ENCODE measurements at places on chromosomes 4 and X.

DNA sequence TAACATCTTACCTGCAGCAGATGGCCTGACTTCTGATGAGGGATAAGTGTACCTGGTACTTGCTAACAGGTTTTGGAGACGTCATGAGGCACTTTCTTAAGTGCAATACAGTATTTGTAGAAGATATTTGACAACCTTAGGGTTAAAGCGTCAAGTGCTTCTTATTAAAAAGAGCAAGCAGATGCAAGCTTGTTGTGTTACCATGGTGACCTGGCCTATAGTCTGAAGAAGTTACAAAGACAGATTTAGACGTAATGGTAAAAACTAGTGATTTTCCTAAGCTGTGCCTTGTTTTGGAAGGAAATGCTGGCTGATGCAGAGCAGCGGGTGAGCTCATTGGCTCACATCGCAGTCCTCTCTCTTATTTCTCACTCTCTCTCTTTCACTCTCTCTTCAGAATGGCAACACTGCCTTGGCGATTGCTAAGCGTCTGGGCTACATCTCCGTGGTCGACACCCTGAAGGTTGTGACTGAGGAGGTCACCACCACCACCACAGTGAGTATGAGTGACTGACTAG lies 243.6 kb downstream of the ANK2 start:
- no peak for DNase-seq

GRCh38 chrX:8815460-8816065 lies 14.4 kb upstream of the FAM9A start:
- no peak for DNase-seq

DNA sequence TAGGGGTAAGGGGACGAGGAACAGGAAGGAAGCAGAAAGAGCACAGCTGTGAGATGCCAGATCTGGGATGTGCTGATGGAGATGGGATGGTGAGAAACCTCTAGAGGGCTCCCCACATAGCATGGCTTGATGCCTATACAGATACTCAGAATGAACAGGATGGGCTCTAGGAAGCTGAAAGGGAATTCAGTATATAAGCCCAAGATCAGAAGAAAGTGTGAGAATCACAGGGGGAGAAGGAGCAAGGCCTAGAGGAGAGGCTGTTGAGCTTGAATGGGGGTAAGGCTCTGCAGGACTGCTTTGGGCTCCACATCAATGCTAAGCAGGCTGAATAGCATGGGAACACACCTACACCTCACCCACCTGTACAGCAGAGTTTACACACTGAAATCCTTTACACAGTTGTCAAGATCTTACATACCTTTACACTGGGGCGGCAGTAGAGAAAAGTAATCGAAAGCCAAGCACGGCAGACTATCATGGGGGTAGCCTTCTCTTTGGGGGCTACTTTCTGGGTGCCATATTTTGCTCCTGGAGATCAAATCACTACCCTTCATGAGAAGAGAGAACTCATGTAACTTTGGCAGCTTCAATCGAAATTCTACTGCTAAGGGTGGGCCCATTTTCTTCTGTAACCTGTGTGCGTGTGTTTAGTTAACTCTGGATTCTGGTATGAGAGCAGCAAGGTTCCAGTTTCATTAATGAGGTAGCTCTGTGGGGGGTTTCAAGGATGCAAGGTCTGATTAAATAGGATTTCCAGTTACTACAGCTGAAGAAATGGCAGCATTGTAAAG lies 30.6 kb downstream of the HOPX start:
- DNase-seq: no peak

GRCh38 chrX:39796856-39797255 lies 300.9 kb downstream of the BCOR start:
- DNase-seq: no peak

DNA sequence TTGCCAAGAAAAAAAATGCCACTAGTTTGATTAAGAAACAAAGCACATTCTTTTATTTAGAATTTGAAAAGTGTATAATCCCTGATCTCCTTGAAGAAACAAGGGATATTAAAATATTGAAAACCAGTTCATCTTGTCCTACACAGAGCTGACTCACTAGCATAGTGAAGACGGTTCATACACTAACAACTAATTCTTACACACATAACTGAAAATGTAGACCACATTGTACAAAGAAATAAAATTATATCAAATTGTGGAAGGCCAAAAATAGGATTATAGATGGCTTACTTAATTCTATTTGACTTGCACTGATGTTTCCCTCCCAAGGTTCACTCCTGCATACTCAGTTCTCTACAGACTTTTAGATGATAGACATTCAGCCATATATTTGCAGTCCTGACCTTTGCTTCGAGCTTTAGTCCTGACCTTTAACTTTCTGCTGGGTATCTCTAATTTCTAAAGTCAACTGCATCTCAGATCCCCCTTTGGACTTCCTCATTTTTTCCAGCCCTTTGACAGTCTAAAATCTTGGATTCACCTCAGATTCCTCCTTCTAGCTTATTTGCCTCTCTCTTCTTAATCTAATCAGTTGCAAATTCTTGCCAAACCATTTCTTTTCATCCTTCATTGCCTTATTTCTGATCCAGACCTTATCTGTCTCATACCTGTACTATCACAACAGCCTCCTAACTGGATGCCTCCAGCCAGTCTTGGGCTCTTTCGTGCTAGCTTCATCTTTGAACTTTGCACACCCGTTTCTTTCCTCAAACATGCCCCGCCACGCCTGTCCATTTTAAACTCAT lies 4.5 kb upstream of the WWC2 start:
- no peak for DNase-seq

- no peak for DNase-seq
Observed at GRCh38 chr4:142696334-142697122, 149.6 kb downstream of the INPP4B start.

GRCh38 chrX:19682712-19683331 lies 167.5 kb upstream of the MAP3K15 start:
- no peak for DNase-seq
